ENCODE measurements at places on chromosomes 12 and 14.
A peak's percentile ranks its signal among the peaks of the same experiment; 100 is the strongest.

- no peak for DNase-seq
Observed at GRCh38 chr12:106049105-106049504, 89.6 kb downstream of the NUAK1 start.

DNA sequence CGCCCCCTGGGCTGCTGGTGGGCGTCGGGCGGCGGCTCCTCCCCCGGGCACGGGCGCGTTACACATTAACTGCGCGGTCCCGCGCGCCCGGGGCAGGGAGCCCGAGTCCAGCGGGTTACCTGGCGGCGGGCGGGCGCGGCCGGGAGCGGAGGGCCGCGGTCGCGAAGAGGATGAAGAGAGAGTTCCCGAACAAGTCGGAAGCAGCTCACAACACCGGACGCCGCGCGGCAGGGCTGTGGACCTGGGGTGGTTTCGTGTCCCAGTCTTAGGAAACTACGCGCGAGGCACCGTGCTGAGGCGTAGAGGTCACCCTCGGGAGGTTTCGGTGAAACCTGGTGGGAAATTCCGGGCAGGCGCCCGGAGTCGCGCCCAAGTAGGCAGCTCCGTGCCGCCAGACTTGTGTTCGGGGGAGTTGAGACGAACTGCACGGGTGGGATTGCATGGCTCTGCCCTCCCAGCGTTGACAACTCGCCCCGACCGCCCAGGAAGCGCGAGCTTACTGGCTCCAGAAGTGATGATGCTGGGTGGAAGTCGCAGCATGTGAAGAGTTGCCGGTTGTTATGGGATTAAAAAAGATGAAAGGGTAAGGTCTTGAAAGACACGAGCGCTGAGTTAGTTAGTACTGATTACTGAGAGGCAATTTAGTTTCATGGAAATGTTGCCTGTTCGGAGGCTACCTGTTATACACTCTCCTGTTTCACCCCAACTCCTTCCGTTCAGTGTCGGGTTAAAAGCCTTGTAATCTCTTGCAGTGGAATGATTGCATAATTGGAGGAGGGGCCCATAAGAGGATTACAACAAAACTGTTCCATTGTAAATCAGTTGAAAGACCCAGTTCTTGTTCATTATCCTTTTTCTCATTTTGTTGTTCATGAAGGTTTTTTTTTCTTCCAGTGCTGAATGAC, 879 bp downstream of the RAB3IP start:
- DNase-seq: peak; percentile 64

GRCh38 chr14:51014086-51014485, 69.8 kb upstream of the PYGL start:
- DNase-seq: no peak

DNA sequence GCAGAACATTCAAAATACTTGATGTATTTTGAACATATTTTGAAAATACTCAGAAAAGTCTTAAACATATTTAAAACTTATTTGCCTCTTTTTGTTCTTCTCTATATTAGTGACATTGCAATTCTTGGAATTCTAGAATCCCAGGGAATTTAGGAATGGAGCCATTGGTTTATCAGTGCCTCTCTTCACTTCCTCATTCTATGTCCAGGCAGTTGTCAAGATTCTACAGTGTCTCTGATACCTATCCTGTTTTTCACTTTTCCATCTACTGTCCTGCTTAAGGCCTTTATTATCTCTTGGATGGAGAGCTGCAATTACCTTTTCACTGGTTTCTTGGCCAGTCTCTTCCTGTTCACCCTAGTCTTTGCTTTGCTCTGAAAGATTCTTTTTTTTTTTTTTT, 144.6 kb downstream of the TTLL5 start:
- no peak for DNase-seq

- DNase-seq: no peak
Observed at GRCh38 chr12:50626026-50626425, 121.2 kb downstream of the DIP2B start.

- peak; percentile 86 for DNase-seq
Observed at GRCh38 chr12:32365473-32366064, 33.8 kb upstream of the FGD4 start.

GRCh38 chr12:20695232-20695631, at the start of gene SLCO1C1:
TSS of gene SLCO1C1 (plus strand) at chr12:20695332. CDS start at chr12:20699577, 4,245 bp downstream.
- DNase-seq: peak; percentile 57

DNA sequence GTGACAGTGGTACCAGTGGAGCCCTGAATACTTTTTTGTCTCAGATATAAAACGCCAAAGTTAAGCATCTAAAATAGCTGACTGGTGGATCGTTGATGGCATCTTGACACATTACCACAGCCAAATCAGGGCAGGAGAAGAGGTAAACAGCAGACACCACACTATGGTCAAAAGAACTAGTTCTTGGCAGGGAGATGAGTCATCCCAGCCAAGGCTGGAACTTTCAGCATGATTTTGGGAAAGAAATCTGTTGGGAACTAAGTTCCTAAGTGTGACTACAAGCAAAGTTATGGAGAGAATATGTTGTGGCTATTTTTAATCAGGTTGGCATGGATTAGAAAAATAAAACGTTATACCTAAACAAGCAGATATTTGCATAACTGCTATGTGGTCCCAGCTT, 36.9 kb downstream of the LGR5 start:
- DNase-seq: no peak

DNA sequence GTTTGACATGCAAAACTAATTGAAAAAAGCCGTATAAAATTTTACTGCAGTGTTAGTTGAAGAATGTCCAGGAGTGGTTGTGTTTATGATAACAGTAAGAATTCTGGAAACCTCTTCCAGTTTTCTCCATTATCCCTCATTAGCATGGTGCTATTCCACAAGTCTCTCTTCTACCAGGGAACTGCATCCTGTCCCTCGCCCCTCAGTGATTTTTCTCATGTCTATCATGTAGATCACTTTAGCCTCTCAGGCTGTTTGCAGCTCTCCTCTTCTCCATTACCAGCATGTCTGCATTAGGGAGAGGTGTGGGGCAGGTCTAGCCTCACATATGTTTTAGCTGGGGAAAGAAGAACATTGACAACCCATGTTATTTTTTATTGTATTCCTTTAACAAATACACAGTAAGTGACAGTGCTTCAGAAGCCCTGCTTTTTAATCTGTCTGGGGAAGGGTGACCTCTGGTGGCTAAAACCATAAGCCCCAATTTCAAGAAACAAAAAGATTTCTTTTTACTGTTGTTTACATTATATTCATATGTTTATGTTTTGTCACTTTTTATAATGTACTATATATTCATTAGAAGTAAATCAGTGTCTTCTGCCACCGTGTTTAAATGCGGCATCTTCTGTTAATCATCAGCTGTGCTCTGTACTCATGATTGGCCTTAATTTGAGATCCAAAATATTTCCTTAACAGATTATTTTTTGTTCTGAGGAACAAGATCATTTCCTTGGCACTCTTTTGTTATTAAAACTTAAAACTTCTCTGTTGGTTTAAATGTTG, 70.7 kb downstream of the RASSF8 start:
- peak; percentile 66 for DNase-seq

DNA sequence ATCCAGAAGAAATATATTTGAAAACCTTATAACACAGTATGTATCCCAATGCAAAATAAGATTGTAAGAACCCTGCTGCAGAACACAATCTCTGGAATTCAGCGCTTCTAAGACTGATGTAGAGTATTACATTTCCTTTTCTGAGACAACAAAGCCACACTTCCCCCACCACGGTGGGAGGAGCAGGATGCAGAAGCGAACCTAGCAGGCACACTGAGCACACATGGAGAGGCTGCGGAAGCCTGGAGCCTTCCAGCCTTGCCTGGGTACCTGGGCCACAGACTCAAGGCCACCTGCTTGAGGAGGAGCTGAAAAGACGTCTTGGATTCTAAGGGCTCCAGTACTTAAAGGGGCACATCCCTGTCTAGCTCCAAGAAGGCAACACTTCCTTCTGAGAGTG, 46.4 kb downstream of the TCHP start:
- DNase-seq: peak; percentile 81

DNA sequence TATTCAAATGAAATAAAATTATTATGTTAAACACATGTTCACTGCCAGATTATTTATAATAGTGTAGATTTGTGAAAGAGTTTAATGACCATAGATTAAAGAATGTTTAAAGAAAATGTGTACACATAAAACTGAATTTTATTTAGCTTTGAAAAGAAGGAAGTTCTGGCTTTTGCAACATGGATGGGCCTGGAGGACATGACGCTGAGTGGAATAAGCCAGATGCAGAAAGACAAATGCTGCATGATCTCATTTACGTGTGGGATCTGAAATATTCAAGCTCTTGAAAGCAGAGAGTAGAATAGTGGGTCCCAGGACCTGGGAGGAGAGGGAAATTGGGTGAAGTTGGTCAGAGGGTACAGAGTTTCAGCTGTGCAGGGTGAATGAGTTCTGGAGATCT, 1261.2 kb downstream of the TMEM121 start:
- DNase-seq: no peak

DNA sequence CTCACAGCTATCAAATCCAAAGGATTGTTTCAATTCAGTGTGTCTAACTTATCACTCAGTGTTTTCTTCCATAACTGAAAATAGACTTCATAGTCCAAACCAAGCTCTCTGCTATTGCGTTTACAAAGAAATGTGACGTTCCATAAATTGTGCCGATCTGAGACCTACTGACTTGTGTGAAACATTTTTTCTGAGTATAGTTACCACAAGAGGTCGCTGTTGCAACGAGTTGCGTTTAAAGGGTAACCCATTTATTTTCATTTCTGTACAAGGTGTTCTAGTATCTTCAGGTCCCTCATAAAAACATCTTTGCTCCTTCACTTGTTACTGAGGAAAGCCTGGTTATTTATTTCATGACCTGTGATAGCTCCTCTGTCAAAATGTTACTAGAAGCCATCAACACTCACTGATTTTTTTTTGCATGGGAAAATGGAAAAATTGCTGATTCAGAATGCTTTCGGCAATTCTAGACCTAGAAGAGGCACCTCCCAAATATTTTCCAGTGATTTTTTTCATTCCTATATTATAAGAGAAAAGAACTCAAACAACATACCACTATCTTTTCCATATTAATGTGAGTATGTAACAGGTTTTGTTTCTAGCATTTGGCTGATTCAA, 60.9 kb upstream of the OR4E1 start:
- peak; percentile 83 for DNase-seq

DNA sequence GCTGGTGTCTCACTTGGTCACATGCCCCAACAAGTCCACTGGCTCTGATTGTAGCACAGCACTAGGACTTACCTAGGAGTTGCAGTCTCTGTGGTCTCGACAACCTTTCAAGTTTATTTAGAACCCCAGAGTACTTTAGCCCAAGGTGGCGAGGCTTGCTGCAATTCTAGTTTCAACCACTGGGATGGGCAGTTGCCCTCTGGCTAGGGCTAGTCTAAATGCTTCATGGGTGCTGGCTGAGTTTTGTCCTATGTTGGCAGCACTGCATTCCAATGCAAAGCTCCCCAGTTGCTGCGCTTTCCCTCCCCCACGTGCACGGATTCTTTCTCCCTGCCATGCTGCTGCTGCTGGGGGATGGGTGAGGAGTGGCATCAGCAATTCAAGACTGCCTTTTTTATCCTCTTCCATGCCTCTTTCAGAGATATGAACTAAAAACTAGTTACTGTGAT, 207.9 kb downstream of the SYNE2 start:
- DNase-seq: peak; percentile 95

GRCh38 chr14:78202163-78202562, 32.0 kb downstream of the NRXN3 start:
- no peak for DNase-seq
